ENCODE measurements at places on chromosomes 5 and 9.
A peak's percentile ranks its signal among the peaks of the same experiment; 100 is the strongest.

- DNase-seq: no peak
These were observed 45.5 kb downstream of the GALNT10 start for GRCh38 chr5:154236011-154236410.

- no peak for DNase-seq
These were observed 17.8 kb downstream of the SLC38A9 start for GRCh38 chr5:55694152-55694830.

GRCh38 chr5:756865-757345 is 27.6 kb downstream of the ZDHHC11B start:
- DNase-seq: no peak

- peak; percentile 64 for DNase-seq
These were observed 1.8 kb upstream of the FAM78A start for GRCh38 chr9:131277910-131278701.

GRCh38 chr9:133906932-133907910 is 84.9 kb downstream of the VAV2 start:
- no peak for DNase-seq

DNA sequence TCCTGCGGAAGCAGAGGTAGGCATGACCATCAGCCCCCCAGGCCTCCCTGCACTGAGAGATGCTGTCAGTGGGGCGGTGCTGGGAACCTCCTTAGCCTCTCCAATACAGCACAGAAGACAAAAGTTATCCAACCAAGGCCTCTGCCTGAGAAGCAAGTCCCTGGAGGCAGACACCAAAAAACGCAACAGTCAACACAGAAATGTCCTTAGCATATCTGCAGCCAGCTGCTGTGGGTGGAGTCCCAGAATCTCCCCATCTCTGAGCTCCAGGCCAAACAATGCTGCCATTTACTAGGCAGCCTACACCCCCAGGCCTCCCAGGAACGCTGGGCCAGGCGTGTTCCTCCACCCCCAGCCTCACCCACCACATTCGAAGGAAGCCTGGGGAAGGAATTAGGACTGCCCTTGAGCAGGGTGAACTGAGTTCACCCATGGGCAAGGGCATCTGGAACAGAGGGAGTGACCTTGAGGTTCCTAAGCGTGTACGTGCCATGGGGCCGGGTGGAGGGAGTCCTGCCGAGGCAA is 43.7 kb downstream of the STK10 start:
- DNase-seq: no peak

- no peak for DNase-seq
These were observed 137.3 kb upstream of the KLF9 start for GRCh38 chr9:70551801-70552200.

DNA sequence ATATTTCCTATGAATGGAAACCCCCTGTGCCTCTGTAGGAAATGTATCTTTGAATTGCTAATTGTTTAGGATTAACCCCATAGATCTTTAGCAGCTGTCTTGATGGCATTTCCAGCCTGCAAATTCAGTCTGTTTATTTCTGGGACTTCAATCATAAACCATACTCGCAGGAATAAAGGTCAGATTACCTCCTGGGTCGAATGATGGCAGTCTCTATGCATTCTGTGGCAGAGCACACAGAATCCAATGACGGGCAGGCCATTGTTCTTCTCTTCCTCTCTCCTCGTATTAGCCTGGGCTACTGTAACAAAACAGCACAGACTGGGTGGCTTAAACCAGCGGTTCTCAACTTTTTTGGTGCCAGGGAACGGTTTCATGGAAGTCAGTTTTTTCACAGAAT is 199.9 kb downstream of the PCSK5 start:
- DNase-seq: no peak

DNA sequence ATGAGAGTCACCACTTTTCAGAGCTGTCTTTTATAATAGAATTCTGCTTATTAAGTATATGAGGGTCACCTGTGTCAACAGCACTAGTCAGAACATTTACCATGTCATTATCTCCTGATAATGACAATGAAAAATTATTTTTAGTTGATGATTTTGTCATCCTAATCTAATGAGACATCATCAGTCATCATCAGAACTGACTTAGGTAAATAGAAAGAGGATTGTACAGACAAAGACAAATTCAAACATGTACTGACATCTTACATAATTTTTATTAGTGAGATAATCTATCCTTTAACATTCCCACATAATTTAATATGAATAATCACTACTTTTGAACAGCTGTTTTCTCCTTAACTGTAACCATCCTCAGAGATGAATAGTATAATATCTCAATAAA is 22.6 kb downstream of the CDH9 start:
- no peak for DNase-seq

DNA sequence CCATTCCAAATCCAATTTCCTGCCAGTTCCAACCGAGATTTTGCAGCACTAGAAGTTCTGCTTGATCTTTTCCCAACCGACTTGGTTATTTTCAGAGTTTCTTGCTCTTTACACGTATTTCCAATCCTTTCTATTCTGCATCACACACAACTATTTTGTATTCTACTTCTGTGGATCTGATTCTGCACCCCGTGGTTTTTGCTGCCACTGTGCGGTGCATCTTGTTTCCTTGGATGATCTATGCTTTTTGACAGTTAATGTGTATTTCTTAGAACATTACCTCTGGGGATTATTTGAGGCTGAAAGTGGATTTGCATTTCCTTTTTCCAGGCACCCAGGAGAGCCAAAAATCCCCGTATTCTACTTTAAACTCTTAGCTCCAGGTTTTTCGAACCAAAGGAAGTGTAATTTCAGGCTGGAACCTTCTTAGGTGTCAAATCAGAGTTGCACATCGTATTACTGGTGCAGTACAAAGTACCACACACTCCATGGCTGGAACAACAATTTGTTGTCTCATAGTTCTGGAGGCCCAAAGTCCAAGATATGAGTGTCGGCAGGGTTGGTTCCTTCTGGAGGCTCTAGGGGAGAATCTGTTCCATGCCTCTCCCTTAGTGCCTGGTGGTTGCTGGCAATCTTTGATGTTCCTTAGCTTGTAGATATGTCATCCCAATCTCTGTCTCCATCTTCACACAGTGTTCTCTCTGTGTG is 14.7 kb upstream of the SARDH start:
- DNase-seq: no peak

GRCh38 chr5:38753141-38753540 is 92.7 kb upstream of the OSMR start:
- no peak for DNase-seq

DNA sequence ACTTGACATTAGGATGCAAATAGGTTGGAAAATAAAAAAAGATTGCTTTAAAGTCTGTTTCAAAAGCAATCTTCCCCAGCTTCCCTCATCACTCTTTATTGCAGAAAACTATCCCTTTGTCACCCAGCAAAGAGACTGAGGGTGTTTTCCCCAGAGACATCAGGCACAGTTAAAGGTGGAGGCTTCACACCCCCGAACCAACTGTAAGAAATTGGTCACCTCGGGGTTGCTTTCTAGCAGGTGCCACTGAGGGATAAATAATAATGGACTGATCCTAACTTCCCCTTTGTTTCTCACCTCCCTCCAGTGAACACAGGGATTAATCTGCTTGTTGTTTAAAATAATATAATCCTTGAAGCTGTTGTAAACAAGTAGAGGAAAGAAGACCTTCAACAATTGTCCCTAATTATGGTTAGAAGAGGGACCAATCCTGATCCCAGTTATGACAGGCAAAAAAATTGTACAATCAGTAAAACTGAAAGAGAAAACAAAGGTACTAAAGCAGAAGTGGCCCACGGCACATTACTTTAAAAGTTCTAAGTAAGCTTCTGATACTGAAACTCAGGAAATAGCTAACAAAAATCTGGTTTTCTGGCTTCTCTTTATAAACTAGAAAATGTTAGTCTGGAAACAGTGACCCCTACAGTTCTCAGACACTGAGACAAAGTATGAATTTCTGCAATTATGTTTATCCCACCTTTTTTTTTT is 6.6 kb upstream of the PCSK1 start:
- DNase-seq: no peak

GRCh38 chr5:109703829-109704228 is 14.1 kb downstream of the MAN2A1 start:
- DNase-seq: no peak

DNA sequence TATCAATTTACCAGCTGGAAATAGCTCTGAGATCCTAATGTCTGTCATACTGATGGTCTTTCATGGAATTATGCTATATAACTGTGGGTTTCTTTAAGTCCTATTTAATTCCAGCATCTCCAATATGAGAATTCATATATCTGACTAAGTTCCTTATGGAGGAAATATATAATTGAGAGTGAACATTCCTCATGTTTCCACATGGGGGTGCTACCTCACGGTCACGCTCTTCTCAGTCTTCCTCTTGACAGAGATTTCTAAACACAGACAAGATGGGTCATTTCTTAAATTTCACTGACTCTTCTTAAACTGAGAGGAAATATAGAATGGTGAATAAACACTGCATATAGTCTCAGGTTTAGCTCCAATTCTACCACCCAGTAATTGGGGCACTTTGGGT is 212.1 kb downstream of the SLF1 start:
- DNase-seq: no peak

GRCh38 chr9:124743686-124744348 is 27.3 kb downstream of the NR6A1 start:
- no peak for DNase-seq

DNA sequence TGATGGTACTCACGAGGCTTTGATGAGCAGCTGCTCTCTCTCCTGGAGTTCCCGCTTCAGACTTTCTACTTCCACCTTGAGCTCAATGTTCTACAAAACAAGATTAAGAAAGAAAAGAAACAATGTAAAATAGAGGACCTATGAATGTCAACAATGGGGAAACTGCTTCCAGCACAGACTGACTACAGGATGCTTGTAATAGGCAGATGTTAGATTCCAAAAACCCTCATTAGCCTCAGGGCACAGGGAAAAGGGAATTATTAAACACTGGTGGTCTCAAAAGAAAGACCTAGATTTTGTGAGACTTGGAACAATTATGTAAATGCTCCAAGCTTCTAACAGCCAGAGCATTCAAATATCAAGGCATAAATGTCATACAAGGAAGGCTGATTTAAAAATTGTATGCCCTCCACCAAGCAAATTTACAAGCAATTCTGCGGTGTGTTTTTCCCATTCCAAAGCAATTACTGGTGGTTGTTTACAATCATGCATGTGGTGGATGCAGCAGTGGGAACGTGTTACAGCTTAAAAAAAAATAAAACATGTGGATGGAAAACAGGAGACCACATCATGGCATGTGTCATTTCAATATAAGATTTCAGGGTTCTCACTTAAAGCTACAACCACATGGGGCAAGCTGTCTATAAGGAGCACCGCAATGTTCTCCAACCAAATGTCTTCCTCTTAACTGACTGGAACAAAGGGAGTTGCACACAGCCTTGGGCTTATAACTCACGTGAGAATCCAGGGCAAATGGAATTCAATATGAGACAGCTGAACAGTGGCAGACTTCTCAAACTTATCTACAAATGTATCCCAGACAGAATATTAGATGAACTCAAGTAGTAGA is 34.0 kb downstream of the CDK5RAP2 start:
- no peak for DNase-seq

- no peak for DNase-seq
These were observed 314.4 kb upstream of the EFNA5 start for GRCh38 chr5:107985144-107985543.

DNA sequence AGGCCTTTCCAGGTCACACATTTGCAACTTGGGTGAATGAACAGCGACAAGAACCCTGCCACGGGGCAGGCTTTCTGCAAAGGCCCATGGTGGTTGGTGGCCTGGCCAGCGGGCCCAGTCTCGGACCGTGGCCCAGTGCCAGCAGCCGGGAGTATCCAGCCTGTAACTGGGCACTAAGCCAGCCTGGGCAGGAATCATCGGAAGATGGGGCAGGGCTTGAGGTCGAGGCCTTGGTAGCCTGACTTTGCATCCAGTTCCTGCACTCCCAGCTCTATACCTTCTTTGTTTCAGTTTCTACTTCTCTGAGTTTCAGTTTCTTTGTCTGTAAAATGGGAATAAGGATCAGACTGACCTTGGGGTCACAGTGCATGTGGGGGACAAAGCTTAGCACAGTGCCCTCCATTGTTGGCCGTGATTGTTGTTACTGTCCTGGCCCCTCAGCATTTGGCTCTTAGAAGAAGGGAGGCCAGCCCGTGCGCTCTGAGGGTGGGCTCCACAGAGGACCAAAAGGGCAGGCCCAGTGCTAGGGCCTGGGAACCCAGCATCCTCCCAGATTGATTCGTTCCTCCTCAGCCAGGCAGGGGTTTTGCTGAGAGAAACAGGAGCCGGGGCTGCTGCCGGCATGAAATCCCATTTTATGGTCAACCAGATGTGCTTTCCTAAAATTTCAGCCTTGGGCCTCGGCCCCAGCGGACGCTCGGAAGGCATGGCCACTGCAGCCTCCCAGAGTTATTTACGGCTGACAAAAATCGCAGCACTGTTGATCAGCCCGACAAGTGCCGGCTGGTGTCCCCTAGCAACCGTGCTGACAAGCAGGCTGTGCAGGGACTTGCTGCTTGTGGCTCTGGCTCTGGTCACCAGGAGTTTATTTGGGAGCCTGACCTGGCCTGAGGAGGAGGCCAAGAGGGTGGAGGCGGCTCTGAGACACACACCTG is 43.6 kb downstream of the JADE2 start:
- DNase-seq: no peak

DNA sequence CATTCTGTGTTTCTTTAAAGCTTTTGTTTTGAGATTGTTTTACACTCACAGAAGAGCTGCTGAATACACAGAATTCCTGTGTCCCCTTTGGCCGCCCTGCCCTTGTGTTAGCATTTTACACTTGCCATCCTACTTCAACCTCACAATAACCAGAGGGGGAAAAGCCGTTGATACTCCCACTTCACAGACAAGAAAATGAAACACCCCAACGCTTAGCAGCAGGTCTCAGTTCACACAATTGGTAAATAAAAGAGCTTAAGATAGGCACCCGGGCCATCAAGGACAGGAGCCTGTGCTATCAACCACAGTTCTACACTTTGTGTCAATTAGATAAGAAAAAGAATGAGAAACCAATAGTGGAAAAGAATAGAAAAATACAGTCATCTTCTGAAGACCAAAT is 178.0 kb downstream of the SYK start:
- no peak for DNase-seq

- DNase-seq: no peak
These were observed 35.8 kb downstream of the PRKACG start for GRCh38 chr9:68978066-68978465.

- no peak for DNase-seq
These were observed 335 bp downstream of the GALNT12 start for GRCh38 chr9:98807814-98808195.

- no peak for DNase-seq
These were observed 122.8 kb downstream of the STARD4 start for GRCh38 chr5:111389390-111390082.

GRCh38 chr9:6943293-6943692 is 185.5 kb downstream of the KDM4C start:
- no peak for DNase-seq

DNA sequence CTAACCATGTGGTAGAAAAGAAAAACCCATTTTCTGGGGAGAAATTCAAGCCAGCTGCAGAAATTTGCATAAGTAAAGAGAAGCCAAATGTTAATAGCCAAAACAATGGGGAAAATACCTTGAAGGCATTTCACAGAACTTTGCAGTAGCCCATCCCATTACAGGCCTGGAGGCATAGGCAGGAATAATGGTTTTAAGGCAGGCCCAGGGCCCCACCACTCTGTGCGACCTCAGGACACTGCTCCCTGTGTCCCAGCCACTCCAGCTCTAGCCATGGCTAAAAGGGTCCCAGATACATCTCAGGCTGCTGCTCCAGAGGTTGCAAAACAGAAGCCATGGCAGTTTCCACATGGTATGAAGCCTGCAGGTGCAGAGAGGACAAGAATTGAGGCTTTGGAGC is 253.3 kb downstream of the CTNND2 start:
- no peak for DNase-seq

All from activated T-helper 9 cell treated with anti-CD3 and anti-CD28 coated beads, Interleukin-2, amount 50 U/mL, for 16 hours (primary cell).